Fibroblast of the aortic adventitia (primary cell): ENCODE measurements at places on chromosomes 4 and X.

GRCh38 chrX:15813416-15813815 is 23.1 kb downstream of the ZRSR2 start:
- DNase-seq: no peak

DNA sequence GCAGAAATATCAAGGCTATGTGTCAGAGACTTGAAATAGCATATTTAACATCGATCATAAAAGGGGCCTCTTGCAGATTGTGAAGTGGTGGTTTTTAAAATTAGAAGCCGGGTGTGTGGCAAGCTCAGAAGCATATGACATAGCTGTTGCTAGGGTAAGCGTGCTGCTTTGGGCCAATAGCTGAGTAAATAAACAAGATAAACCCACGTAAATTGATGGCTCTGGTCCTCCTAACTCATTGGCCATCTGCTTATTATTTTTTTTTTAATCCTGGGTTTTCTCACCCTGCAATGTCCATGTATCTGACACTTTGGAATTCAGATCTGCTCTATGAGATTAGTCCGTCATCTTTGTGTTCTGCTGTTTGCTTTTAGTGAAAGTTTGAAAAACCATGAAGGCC is 32.6 kb upstream of the STOX2 start:
- DNase-seq: no peak

GRCh38 chr4:98746936-98747335 is 88.5 kb upstream of the TSPAN5 start:
- DNase-seq: no peak

GRCh38 chr4:118279328-118279727 is 73.5 kb downstream of the PRSS12 start:
- DNase-seq: peak; percentile 22

- DNase-seq: no peak
These were observed 140.6 kb downstream of the GPM6A start for GRCh38 chr4:175671491-175671934.

- DNase-seq: no peak
These were observed 51.4 kb upstream of the IL13RA1 start for GRCh38 chrX:118675966-118676349.

GRCh38 chr4:7659429-7660175 is 224.9 kb upstream of the PSAPL1 start:
- DNase-seq: no peak

- DNase-seq: peak; percentile 26
These were observed 10.1 kb downstream of the SH3D19 start for GRCh38 chr4:151315212-151315886.

- DNase-seq: no peak
These were observed 4.4 kb upstream of the SOWAHB start for GRCh38 chr4:76902233-76902890.

GRCh38 chr4:36081185-36081584 is 163.1 kb downstream of the ARAP2 start:
- no peak for DNase-seq

DNA sequence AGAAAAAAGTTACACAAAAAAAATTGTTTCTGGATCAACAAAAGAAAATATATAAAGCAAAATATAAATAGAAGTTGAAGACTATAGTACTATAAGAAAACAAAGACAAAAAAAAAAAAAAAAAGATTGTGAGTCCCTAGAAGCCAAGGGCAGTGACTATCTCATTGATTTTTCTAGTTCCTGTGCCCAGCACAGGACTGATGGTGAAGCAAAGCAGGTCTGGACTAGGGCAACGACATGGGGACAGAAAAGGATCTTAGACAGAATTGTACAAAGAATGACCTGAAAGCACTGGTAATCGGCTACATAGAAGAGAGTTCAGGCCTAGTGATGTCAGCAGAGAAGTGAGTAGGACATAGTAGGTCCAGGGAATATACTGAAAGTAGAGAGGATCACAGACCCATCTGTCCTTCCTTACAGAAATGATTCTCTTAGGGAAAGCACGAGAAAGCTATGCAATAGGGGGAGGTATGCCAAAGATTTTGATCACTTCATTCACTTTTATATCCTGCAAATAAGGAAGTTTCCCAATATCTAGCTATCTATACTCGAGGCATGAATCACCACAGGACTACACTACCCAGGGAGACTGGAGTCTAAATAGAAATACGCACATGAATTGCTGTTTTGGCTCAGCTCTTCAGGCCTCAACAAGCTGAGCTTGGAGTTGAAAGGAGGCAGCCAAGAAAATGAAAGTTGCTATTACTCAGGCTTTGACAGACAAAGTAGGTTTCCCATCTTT is 230.9 kb upstream of the GPC4 start:
- DNase-seq: peak; percentile 92

DNA sequence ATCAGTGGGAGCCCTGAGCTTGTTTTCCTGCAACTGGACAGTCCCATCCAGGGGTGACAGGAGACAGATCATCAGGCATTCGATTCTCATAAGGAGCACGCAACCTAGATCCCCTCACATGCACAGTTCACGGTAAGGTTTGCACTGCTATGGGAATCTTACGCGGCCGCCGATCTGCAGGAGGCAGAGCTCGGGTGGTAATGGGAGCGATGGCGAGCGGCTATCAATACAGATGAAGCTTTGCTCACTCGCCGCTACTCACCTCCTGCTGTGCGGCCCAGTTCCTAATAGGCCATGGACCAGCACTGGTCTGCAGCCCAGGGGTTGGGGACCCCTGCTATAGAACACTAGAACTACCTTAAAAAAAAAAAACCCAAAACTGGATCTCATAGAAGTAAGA is 45.4 kb downstream of the ARSD start:
- DNase-seq: no peak

- no peak for DNase-seq
These were observed 243.7 kb downstream of the TENM3 start for GRCh38 chr4:182486881-182487280.
